ENCODE measurements at places on chromosomes 13 and 19.

DNA sequence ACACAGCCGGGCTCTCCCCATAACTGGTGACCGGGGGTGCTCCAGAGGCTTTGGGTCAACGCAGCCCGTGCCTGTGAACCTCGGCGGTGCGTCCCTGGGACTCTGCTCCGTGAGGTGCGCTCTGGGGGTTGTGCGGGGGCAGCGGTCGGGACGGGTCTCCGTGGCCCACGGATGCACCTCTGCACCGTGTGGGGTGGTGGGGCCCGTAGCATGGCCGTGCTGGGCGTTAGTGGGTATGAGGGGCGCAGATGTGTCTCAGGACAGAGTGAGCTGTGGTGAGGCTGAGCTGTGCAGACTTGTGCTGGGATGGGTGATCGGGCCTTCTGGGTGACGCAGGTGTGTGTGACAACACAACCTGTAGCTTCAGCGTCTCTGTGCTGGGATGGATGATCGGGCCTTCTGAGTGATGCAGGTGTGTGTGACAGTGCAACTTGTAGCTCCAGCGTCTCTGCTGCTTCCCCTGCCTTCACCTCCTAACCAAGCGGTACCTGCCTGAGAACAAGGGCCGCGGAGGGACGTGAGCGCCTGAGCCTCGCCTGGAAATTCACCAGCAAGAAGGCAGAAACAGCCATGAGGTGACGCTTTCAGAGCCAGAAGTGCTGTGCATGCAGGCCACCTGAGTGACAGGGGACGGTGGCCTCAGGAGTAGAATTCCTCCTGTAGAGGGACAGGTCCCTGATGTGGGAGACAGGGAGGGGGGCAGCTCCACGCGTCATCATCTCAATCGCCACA lies 599 bp downstream of the ZNF331 start:
- no peak for DNase-seq

GRCh38 chr13:43347877-43348276 lies 324.5 kb downstream of the DNAJC15 start:
- DNase-seq: no peak

DNA sequence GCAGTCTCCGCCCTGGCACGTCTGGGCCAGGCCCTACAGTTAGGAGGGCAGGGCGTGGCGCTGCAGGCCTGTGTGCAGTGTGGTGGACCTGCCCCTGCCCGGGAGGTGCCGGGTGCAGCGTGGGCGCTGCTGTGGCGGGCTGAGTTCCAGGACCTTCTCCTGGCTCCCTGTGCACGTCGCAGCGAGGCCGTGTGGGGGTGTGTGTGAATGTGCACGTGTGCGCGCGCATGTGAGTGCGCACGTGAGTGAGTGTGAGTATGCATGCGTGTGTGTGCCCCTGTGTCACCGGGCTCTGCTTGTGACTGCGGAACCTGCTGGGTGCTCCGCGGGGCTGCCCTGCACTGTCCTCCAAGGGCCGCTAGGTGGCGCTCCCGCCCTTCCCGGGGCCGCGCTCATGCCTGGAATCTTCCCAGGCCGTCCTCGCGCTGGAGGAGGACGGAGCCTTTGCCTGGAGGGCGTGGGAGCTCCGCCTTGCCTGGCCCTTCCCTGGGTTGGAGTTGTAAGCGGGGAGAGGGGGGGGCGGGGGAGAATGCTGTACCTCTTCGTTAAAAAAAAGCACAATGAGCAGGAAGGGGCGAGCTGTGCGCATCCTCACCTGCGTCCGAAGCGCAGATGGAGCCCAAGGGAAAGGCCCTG lies 79.3 kb downstream of the KDM4B start:
- peak; percentile 45 for DNase-seq

DNA sequence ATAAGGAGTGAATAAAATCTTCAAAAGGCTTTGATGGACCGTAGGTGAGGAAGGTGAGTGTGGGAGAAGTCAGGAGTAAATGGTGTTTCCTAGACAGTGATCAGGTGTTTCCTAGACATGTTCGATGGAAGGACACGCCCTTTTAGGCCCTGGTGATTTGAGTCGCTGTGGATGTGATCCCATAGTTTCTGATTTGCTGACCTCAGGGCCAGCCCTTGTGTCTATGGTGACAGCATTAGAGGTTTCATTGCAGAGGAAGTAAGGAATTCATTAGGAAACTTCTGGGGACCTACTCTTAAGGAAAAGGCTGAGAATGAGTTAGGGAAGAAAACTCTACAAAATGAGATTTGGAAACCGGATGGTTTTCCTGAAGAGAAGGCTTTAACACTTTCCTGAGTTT lies 31.5 kb upstream of the RNF113B start:
- no peak for DNase-seq

DNA sequence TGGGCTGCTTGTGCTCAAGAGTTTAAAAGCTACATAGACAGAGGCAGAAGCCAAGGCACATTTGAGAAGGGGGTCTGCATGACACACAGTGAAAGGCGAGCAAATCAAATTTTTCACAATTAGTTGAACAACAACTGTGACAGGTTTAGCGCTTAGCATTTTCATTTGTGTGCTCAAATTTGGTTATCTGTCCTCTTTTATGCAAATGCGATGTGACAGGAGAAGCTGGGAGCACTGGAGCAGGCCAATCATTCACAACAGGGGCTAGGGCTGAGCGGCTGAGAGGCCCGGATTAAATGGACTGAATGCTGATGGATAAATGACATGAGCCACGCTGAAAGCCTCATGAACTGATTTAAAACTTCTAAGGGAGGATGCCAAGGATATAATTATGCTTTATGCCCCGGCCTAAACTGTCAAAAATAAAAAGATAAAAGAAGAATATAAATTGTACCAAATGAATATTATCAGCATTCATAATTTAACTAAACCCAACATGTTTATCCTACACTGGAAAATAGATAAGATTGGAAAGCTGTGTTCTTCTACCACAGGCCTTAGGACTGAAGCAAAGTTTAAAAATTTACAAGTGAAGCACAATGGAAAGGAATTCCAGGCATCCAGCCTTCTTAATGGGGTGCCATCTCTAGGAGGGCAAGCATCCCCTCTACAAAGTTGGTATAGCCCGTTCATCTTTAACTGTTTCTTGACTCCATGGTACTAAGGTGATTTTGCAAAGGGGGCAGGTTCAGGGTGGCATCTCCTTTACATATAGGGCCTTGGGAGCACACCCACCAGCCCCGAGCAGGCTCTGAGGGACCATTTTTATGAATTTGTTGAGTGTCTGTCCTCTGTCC lies 117.9 kb downstream of the RBM26 start:
- DNase-seq: no peak

- no peak for DNase-seq
Measured at GRCh38 chr19:15897738-15898276, at the start of gene CYP4F2. Gene CYP4F2 (minus strand): TSS chr19:15898074. CDS start chr19:15897611, 463 bp downstream.

DNA sequence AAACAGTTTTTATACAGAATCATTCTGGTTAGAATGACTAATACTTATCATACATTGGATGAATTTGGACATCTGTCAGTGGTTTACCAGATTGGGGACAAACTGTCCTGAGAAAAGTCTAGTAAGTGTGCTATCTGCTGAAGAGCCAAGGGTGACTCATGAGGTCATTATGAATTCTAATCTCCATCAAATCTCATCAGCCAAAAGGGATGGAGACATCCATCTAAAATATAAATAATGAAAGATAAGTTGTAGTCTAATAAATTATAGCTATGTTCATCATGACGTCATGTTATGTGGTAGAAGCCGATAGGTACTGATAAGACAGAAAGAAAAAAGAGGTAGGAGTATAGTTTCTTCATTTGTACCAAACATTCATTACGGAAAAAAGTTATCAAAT lies 804.4 kb downstream of the PCDH9 start:
- DNase-seq: no peak

GRCh38 chr13:39315796-39316195 lies 277.5 kb downstream of the NHLRC3 start:
- no peak for DNase-seq

- no peak for DNase-seq
Measured at GRCh38 chr19:15702534-15702930, 25.3 kb upstream of the OR10H2 start.

GRCh38 chr13:59459972-59460371 lies 703.8 kb downstream of the DIAPH3 start:
- no peak for DNase-seq

- peak; percentile 4 for DNase-seq
Measured at GRCh38 chr13:101258071-101258470, 158.2 kb downstream of the NALCN start.

DNA sequence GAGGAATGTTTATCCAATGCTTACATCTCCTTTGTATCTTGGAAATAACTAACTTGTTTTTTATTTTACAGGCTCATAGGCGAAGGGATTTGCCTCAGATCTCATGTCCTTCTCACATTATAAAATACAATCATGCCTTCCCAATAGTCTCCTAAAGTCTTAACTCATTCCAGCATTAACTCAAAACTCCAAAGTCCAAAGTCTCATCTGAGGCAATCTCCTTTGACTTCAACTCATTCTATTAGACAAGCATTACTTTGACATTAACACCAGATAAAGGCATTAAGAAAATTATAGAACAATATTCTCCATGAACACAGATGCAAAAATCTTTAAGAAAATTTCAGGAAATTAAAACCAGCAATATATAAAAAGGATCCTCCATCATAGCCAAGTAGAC lies 137.6 kb downstream of the DNAJC3 start:
- DNase-seq: no peak

DNA sequence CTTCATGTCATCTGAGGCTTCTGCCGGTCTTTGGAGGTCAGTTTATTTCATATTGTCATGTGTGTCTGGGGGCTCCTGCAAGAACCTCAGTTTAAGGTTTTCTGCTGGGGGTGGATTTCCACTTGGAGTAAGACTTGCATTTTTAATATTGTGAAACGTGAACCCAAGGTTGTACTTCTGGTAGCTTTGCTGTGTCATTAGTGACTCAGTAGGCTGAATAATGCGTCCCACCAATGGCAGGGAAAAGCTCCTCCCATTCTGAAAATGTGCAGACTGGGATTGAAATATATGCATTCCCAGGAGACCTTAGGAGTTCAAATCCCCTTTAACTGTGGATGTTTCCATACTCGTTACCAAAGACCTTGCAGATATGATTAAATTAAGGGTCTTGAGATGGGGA lies 46.2 kb downstream of the ING1 start:
- no peak for DNase-seq

GRCh38 chr13:32897296-32897695 lies 118.9 kb upstream of the KL start:
- no peak for DNase-seq

GRCh38 chr19:8531470-8531869 lies 17.5 kb upstream of the ZNF414 start:
- DNase-seq: no peak

DNA sequence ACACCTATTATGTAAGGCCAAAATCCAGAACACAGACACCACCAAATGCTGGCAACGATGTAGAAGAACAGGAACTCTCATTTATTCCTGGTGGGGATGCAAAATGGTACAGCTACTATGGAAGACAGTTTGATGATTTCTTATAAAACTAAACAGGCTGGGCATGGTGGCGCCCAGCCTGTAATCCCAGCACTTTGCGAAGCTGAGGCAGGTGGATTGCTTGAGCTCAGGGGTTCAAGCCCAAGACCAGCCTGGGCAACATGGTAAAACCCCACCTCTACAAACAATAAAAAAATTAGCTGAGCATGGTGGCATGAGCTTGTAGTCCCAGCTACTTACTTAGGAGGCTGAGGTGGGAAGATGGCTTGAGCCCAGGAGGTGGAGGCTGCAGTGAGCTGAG lies 98.3 kb downstream of the TUBA3C start:
- no peak for DNase-seq

DNA sequence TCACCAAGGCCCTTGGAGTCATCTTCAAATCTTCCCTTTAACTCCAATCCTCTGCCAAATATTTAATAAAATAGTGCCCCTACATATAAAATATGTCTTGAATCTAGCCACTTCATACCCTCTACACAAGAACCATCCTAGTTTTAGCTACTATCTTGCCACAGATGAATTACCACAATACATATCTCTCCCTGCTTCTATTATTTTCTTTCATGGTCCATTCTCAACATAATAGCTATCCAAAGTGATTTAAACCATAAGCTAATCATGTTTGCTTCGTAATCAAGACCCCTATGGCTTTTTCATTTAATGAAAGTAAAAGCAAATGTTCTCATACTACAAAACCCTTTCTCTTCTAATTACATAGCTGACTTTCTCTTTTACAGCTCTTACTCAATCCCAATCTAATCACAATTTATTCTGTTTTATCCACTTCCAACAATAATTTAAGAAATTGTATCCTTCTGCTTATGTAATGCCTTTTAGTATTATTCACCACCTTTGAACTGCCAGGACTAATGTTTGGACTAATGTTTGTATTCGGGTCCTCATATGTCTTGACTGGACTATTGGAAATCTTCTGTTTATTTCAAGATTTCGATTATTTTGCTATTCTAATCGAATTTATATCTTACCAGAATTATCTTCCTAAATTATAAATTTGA lies 412.0 kb downstream of the SLITRK1 start:
- no peak for DNase-seq

DNA sequence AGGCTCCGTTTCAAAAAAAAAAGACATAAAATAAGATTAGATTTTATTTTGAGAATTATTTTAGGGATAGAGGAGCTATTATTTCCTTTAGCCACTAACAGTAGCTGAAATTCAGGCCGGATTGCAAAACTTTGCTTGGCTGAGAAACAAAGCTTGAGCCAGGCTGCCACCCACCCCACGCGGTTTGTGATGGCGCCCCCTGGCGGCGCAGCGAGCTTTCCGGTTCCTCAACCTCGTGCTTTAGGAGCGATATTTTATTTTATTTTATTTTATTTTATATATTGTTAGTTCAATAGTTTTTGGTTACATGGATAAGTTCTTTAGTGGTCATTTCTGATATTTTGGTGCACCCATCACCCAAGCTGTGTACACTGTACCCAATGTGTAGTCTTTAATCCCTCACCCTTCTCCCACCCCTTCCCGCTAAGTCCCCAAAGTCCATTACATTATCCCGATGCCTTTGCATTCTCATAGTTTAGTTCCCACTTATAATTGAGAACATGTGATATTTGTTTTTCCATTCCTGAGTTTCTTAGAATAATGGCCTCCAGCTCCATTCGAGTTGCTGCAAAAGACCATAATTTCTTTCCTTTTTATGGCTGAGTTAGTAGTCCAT lies 19.8 kb upstream of the CEACAM4 start:
- DNase-seq: no peak

GRCh38 chr13:51158880-51159518 lies 47.9 kb upstream of the C13orf42 start:
- DNase-seq: no peak
